ENCODE measurements at places on chromosomes 7 and 10.

DNA sequence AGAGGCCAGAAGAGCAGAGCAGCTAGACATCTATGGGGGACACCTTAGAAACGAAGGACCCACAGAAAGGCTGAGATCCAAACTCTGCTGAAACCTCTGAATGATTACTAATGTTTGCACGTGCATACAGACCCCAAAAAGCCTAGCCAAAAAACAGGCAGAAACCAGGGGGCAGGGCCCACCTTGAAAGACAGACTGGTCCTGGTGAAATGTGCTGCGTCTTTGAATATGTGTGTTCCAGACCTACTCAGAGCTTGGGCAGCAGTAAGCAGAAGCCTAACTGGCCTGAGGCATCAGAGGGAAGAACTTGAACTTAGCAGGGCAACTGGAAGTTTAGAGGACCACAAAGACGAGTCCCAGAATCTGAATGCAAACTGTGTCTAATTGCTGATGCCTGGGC lies 251.8 kb downstream of the TEX36 start:
- DNase-seq: no peak

GRCh38 chr7:131233193-131233592 lies 94.5 kb upstream of the MKLN1 start:
- DNase-seq: no peak

GRCh38 chr10:97065686-97066660 lies 119.8 kb downstream of the SLIT1 start:
- DNase-seq: no peak

DNA sequence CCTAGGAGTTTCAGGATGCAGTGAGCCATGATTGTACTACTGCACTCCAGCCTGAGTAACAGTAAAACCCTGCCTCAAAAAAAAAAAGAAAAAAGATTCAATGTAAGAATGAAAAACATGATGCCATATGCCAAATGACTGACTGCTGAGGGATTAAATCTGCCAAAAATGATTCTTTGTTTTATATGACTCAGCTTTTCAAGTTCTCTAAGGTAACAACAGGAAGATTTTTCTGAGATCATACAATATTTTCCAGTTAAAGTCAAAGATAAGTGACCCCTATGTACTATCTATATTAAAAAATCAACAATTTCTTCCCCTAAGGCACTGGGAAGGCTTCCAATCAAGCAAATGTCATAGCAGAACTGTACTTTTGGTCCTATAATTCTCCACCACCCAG lies 271.2 kb upstream of the IMMP2L start:
- no peak for DNase-seq

DNA sequence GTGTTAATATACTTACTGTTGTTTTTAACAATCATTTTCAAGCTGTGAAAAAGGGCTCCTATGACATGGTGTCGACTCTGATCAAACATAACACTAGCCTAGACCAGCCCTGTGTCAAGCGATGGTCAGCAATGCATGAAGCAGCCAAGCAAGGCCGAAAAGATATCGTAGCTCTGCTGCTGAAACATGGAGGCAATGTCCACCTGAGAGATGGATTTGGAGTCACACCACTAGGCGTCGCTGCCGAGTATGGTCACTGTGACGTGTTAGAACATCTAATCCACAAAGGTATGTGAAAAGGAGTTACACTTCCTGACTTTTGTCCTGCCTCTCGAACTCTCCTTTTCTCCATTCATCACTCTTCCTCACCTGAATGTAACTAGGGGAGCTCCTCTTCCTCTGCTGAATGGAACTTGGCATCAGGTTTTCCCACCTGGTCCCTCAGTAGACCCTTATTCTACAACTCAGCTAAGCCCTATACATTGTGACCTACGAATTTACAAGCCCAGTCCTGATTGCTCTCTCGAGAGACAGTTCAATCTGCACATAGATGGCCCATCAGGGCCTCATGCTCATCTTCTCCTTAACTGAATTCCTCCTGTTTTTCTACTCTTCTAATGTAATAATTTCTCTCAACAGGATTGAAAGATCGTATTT lies 23.0 kb downstream of the ASB15 start:
- peak; percentile 23 for DNase-seq

- no peak for DNase-seq
Measured at GRCh38 chr7:37440738-37441385, 7.8 kb downstream of the ELMO1 start.

DNA sequence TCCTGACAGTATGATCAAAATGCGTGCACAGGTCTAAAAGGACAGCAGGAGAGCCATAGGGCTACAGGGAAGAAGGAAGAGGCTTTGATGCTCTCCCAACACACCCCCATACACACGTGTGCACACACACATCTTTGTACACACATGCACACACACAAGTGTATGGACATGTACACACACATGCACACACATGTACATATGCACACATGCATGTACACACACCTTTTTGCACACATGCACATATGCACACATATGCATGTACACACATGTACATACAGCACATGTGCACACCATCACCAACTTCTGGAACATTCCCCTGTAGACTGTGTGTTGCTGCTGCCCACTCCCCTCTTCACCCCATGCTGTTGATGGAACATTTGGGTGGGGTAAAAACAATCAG lies 255.6 kb upstream of the CTBP2 start:
- no peak for DNase-seq

GRCh38 chr10:106661133-106661766 lies 503.3 kb downstream of the SORCS1 start:
- no peak for DNase-seq

DNA sequence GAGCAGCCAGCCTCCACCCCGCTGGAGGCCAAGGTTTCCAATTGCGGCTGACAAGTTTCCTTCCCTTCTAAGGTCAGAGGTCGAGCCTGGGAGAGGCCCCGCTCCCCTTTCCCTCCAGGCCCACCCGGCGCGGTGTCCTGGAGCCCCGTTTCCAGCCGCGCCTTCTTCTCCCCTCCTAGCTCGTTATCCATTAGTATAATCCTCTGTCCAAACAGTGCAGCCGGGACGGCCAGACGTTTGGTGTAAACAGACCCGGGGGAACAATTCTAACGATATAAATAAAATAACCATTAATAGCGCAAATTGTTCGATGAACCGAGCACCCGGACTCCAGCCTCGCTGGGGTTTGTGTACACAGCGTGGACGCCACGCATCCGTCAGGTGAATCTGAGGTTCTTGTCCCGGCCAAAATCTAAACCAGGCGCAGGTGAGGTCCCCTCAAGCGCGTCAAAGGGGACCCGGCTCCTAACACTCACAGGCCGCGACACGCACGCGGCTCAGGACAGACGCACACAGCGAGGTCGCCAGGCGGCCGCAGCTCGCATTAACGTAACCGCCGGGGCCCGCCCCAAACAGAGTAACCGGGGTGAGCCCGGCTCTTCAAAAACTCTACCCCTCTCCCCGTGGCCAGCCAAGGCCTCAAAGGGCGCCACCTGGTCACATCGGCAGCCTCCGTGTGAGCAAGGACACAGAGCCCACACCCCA lies 10.8 kb upstream of the NKX2-3 start:
- no peak for DNase-seq

- DNase-seq: no peak
Measured at GRCh38 chr10:100374200-100374655, 27.2 kb downstream of the SCD start.

GRCh38 chr7:129804890-129805719 lies 147.7 kb downstream of the UBE2H start:
- no peak for DNase-seq

DNA sequence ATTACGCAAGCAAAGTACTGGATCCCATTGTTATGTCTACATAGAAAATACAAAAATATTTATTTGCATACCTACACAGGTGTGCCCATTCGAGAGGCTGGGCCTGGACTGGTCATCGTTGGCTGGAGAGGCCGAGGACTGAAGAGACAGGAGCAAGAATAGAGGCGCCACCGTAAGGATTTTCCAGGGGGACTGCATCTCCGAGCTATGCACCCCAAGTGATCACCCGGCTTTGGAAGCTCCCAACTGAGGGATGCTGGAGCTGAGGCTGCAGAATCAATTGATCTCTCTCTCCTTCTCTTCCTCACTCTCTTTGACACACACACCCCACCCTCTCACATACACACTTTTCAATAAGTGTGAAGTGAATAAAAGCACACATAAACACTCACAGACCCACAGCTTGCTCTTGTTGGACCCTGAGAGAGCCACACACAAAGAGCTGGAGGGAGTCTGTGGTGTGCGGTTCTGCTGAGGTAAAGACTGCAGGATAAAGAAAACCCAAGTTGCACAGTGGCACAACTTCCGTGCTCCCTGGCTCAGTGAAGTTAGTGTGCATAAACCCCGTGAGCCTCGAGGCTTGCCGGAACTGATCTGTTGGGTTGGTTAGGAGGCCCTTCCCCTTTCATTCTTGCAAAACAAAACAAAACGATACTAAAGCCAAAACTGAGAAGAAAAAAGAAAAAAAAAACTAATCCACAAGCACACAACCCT lies at the start of gene AOAH:
Gene AOAH, minus strand, starts transcription at position 544 of the 714 bp plus-strand sequence. Its CDS starts 346 bp downstream, at position 198.
- DNase-seq: no peak

- DNase-seq: no peak
Measured at GRCh38 chr7:132551439-132551838, 24.8 kb downstream of the PLXNA4 start.

GRCh38 chr7:150665896-150666295 lies 19.6 kb upstream of the GIMAP2 start:
- DNase-seq: no peak

- no peak for DNase-seq
Measured at GRCh38 chr7:149722356-149722957, 50.9 kb downstream of the ZNF467 start.

DNA sequence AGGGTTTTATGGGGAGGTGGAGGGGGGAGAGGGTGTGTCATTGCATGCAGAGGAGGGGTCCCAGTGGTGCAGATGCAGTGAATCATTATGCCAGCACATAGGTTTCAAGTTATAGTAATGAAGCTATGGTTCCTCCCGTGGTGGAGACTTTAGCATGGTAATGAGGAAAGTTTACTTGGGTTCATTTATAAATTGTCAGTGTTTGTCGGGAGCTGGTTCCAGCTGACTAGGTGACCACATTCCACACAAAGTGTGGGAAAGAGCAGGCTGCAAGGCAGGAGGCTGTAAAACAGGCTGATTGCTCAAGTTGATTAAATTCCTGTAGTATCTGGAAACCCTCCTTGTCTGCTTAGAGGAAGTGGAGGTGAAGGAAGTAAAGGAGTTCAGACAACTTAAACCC lies 78.9 kb downstream of the SRI start:
- DNase-seq: no peak

GRCh38 chr7:3399858-3400257 lies 98.8 kb downstream of the SDK1 start:
- DNase-seq: no peak

GRCh38 chr10:132502544-132503300 lies 34.9 kb upstream of the INPP5A start:
- no peak for DNase-seq

GRCh38 chr10:30697806-30698205 lies 68.3 kb upstream of the LYZL2 start:
- DNase-seq: no peak

- DNase-seq: no peak
Measured at GRCh38 chr7:29109358-29109757, 37.0 kb downstream of the CPVL start.

- no peak for DNase-seq
Measured at GRCh38 chr10:35136263-35136815, 9.7 kb downstream of the CREM start.

- no peak for DNase-seq
Measured at GRCh38 chr7:7810826-7811225, 92.4 kb upstream of the RPA3 start.

- DNase-seq: no peak
Measured at GRCh38 chr7:137579913-137580640, 236.5 kb upstream of the PTN start.

- no peak for DNase-seq
Measured at GRCh38 chr7:112150823-112151641, 55.2 kb downstream of the DOCK4 start.

GRCh38 chr10:99531026-99531695 lies 1.6 kb upstream of the NKX2-3 start:
- no peak for DNase-seq

GRCh38 chr7:32890010-32890792 lies 1.4 kb downstream of the KBTBD2 start:
- DNase-seq: no peak

DNA sequence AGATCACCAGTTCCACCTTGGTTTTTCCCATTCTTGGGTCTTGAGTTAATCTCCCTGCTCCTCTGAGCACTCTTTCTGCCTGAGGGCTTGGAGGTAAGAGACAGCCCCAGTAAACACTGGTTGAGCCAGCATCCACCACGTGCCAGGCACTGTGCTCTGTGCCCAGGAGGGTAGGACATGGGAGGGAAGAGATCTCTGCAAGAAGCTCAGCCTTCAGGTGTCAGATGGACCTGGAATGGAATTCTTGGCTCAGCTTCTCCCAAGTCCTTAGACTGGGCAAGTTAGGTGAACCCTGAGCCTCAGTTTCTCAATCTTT lies 2.5 kb downstream of the ZYX start:
- DNase-seq: no peak

- DNase-seq: no peak
Measured at GRCh38 chr10:49207936-49208487, 19.8 kb upstream of the TMEM273 start.

- no peak for DNase-seq
Measured at GRCh38 chr7:116583653-116584052, 58.8 kb downstream of the CAV1 start.

DNA sequence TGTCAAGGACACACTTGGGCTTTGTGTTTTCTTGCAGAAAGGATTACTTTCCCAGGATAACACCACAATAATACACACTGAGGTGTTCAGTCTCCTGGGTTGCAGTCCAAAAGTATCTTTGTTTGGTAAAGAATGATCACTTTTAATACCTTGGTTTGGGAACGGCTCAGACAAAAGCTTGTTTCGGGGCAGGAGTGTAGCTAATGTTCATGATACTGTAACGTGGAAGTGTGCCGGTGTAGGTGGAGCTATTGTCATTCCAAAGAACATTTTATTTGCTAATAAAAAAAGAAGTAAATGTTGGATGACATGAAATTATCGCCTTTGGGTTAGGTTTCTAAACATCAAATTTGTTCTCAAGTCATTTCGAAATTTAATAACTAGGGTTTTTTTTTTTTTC lies 1.2 kb downstream of the EIF4H start:
- no peak for DNase-seq

GRCh38 chr10:11783558-11783865 lies 39.6 kb upstream of the PROSER2 start:
- no peak for DNase-seq

- DNase-seq: no peak
Measured at GRCh38 chr7:72706521-72706920, 121.5 kb downstream of the TYW1B start.

DNA sequence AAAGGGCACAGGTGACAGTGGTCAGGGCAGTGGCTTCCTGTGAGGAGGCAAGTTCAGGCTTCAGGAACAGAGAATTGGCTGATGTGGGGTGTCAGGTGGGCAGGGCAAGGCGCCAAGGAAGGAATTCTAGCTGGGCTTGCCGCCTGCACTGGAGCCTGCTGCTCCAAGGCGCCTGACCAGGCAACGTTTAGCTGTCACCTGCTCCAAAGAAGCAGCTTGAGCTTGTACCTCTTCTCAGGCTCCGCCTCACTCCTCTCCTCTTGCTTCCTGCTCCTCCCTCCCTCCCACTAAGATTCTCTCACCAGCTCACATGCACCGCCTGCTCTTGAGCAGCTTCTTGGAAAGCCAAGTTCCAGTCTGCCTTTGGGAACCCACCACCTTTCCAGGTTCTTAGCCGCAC lies 187.4 kb upstream of the GRB10 start:
- DNase-seq: no peak

GRCh38 chr10:102502337-102503151 lies at the start of gene ACTR1A:
TSS of gene ACTR1A (minus strand) at chr10:102502712. CDS start at chr10:102502647, 65 bp downstream.
- DNase-seq: peak; percentile 92

GRCh38 chr10:48786606-48787282 lies 102.1 kb downstream of the WDFY4 start:
- no peak for DNase-seq

GRCh38 chr10:77829356-77829755 lies 97.2 kb downstream of the DLG5 start:
- no peak for DNase-seq

All from HS-27A (cell line).